ENCODE measurements at places on chromosomes 2 and 18.

GRCh38 chr18:6449213-6449612, 34.5 kb upstream of the L3MBTL4 start:
- no peak for DNase-seq

GRCh38 chr2:153417077-153417476, 61.5 kb downstream of the RPRM start:
- no peak for DNase-seq

GRCh38 chr2:169579044-169579443, 5.1 kb upstream of the PPIG start:
- no peak for DNase-seq

- no peak for DNase-seq
Measured at GRCh38 chr2:111904726-111905474, 6.5 kb downstream of the MERTK start.

DNA sequence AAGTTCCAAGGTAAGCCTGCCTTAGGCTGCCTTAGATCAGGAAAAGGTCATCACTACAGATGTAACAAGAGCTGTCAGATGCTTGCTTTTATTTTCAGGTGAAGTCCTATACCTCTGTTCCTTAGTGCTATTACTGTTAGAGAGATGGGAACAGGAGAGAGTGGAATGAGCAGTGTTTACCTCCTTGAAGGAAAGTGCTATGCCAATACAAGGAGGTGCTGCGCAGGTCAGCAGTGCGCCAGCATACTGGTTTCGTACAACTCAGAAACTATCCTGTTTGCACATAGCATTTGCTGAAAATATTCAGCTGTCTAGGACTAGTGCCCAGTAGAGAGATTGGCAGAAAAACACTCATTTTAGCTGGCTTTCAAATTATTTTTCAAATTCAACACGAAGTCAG, 413.0 kb upstream of the RAB12 start:
- DNase-seq, result no peak

- DNase-seq, result no peak
Measured at GRCh38 chr2:127568128-127568527, 32.6 kb downstream of the MYO7B start.

DNA sequence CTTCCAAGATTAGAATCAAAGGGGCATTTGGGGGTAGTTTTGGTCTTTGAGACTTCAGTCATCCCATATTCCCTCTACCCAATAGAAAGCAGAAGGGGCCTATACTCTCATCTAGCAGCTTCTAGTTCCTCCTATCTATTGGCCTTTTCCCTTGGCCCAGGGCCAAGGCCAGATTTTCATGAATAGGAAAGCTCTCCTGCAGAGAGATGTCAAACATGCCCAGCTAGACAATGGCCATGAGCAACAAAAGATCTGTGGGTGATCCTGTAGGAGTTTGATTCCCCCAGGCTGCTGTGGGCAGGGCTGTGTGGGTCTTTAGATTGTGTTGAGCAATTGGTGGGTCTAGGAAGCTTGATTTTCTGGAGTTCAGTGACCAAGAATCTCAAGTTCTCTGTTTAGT, 2.9 kb upstream of the ADCYAP1 start:
- no peak for DNase-seq

GRCh38 chr2:60837123-60837522, 44.3 kb upstream of the REL start:
- no peak for DNase-seq

- no peak for DNase-seq
Measured at GRCh38 chr2:237418300-237418699, 4.3 kb upstream of the COL6A3 start.

DNA sequence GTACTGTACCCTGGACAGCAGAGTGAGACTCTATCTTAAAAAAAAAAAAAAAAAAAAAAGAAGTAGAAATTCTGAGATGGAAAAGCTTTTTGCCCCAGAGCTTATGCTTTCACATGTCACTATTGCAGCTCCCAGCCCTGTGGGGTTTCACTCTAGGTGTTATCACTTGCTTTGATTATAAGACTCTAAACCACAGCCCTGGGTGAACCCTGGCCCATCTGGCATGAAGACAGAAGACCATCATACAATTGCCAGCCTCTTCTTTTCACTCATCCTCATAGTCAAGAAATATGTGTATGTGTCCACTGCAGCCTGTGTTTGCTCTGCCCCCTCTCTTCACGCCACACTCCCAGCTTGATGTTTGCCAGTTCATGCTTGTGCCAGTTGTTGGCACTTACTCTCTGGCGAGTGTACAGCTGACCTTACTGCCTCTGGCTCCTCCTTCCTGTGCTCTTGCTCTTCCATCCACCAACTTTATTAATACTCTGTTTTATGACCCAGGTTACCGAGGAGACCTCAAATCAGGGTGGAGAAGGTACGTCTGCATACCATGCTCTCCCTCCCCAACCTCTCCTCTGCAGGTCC, 136.7 kb upstream of the NCK2 start:
- no peak for DNase-seq

DNA sequence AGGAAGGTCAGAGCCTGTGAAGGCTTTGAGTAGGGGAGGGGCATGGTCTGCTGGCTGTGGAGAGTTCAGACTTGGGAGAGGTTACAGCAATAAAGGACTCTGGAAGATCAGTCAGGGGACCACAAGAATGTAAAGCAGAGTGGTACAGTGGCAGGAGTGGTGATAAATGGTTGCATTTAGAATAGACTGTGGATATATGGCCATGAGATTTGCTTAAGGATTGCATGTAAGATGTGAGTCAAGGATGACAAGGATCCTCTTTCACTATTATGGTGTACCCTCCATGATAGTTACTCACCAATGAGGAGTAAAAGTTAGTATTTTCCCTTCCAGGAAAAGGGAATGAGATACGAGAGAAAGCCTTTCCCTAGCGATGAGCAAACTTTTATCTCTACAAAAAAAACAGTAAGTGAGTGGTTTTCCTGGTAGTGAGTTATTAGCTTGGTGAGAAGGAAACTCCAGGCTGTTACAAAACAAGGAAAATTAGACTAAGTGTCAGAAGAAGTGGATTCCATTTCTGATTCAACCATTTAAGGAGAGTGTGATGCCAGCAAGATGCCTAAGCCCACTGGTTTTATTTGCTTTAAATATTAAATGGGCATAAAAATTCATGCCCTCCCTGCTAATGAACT, 818.0 kb upstream of the ACVR2A start:
- DNase-seq, result no peak

DNA sequence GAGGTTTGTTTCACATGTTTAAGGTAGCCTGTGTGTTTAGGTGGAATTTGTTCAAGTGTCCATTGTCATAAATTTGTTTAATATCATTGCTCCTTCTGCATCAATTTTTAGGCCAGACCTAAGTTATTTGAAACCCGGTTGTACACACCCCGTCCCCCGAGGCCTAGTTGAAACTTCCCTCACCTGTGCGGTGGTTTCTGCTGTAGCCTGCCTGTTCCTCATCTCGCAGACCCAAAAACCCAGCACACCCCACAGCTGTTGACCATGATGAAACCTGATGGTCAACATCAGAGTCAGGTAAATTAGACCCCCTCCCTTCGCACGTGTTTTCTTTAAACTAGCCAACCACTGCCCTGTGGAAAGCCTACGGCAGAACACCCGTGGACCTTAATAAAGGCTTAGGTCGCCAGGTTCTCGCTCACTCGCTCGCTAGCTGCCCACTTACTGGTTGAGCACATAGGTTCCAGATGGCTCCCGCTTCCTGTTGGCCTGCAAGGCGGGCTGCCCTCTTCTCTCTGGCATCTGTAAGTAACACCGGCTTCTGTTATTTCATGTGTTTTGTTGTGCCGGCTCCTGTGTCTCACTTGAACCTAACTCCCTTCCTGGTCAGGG, 64.4 kb downstream of the EML6 start:
- no peak for DNase-seq

- DNase-seq, result no peak
Measured at GRCh38 chr2:35199298-35199697, 1156.3 kb upstream of the CRIM1 start.

DNA sequence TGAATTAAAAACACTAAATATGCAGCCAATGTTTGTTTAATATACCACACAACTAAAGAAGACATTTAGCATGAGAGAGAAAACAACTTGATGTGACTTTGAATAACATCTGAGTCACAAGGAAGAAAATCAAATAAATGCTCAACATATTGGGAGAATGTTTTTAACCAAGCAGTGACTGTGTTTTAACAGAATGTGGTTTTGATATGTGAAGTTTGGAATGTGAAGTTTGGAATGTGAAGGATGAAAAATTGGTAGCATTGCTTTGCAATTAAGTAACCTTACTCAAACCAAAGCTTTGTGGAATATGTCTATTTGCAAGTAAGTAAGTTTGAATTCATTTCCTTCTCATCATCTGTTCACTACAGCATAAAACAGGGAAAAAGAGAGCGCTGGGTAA, 128.2 kb upstream of the DNAJC10 start:
- DNase-seq, result peak; percentile 36

DNA sequence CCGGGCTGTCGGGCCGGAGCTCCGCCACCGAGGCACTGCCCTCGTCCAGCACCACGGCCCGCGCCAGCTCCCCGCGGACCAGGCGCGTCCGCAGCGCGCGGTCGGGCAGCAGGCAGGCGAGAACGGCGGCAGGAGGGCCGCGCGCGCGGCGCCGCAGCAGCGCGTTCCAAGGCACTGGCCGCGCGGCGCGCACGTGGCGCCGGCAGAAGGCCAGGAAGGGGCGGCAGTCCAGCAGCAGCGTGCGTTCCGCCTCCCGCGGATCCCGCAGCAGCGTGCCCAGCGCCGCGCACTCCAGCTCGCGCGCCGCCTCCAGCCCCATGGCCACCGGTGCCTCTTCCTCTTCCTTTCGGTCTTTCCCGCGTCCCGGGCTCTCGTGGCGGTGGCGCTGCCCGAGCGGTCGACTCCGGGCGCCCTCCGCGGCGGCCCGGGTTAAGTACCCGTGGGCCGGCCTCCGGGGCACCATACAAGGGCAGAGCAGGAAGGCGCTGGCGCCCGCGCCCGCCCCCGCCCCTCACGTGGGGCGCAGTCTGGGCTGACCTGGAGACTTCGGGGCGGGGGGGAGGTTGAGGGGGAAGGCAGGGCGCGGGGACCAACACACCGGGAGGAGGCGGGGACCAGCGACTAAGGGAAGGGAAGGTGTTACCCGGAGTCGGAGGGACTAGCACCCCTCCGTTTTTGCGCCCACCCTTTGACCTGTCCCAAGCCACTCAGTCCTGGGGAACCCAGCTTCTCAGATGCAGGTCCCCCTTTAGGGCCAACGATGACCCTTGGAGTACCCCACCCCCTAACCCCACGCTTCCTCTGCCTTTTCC, at the start of gene DUSP2:
Gene DUSP2 (minus strand): TSS at position 405 of the 812 bp plus-strand sequence. CDS start 86 bp downstream, at position 319.
- DNase-seq, result peak; percentile 91

GRCh38 chr2:28088970-28089369, 198.4 kb downstream of the BABAM2 start:
- no peak for DNase-seq

- no peak for DNase-seq
Measured at GRCh38 chr2:232230560-232230959, 148.0 kb upstream of the ALPP start.

GRCh38 chr2:47617028-47617427, 165.9 kb upstream of the MSH6 start:
- no peak for DNase-seq

DNA sequence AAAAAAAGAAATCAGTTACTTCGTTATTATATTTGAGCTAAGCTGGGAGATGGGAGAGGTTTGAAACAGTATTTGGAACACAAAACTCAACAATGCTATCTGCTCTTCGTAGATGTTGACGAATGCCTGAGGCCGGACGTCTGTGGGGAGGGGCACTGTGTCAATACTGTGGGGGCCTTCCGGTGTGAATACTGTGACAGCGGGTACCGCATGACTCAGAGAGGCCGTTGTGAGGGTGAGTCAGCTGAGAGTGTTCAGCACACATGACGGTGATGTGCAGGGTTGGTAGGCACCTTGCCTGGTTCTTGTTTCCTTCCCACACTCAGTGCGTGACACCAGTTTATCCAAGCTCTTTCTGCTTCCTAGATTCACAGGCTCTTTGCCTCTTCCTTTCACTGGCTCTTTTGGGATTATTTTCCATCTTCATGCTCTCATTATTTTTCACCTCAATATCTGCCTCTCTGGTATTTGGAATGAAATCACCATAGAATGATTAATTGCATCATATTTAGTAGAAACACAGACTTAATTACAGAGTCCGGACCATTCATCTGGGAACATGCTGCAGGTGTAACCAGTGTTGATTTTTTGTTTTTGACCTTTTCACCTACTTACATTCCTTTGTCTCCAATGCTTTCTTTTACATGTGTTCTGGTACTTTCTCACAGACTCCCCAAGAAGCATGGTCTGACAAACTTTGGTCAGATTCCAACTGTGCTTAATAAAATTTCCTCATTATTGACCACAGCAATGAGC, 200.6 kb upstream of the RASGRP3 start:
- no peak for DNase-seq

- DNase-seq, result no peak
Measured at GRCh38 chr18:58041633-58042032, 2.4 kb upstream of the NEDD4L start.

DNA sequence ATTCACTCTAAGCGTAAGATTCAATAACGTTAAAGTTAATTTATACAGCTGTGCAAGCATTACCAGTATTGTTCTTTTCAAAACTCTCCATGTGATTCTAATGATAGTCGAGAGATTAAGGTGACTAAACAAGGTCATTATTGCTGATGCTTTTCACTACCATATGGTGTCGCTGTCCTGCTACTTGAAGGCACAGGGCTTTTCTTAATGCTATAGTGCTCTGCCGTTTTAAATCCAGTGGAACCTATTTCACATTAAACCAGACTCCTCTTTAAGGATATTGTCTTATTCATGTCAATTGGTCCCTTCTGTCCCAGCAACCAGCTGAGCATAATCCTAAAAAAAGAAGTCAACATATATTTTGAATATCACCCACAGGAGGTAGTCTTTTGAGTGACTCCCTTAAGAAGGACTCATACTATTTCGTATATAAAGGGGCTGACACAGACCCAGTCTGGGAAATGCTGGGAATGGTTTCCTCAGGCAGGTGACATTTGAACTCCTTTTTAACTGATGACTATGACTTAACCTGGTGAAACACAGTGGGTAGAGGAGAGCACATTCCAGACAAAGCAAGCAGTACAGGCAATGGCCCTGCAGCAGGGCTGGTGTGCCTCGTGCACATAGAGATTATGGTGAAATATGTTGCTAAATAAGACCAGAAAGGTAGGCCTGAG, 53.9 kb upstream of the CYTIP start:
- peak; percentile 39 for DNase-seq

GRCh38 chr18:5554629-5555028, 10.8 kb upstream of the EPB41L3 start:
- no peak for DNase-seq

DNA sequence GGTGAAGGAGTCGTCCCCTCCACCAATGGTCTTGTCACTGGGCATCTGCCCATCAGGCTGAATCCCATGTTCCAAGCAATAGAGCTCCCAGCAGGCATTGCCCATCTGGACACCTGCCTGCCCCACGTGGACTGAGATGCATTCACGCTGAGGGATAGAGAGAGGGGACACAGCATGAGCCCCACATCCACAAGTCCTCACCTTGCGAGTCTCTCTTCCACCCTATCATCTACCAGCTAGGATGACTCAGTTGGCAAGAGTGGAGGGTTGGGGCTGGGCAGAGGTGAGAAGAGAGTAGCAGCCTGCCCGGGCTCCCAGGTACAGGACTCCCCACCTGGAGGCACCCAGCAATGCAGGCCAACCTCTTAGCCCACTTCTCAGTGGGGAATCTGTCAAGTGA, 959 bp upstream of the TUBA4B start:
- DNase-seq, result peak; percentile 39

Data from NCI-H1417 (cell line).